Globus pallidus (tissue), 1 donor: ENCODE measurements at places on chromosomes 3 and 15.

DNA sequence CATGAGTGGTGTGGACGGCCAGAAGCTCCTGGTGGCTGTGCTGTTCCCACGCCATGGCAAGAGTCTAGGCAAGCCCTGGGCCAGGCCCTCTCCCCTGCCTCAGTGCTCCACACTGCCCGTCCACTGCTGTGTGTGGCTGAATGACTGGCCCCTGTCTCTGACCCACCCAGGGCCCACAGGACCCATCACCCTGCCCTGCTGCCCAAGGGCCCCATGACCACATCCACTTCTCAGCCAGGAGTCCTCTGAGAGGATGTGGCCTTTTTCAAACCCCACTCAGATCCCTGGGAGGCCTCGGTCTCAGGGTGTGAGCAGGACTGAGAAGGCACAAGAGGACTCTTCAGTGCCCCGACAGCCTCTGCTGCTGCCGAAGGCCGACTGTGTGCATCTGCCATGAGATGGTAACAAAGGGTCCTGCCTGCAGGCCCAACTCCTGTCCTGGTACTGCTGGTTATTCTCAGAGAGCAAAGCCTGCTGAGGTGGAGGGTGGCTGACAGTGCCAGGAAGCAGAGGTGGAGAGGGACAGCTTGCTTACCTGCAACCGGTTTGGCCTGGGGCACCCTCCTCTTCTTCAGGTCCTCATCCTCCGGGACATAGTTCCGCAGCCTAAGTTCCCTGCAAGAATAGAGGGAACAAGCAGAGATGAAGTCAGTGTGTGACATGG, 47.5 kb downstream of the PTH1R start:
- DNase-seq = no peak

DNA sequence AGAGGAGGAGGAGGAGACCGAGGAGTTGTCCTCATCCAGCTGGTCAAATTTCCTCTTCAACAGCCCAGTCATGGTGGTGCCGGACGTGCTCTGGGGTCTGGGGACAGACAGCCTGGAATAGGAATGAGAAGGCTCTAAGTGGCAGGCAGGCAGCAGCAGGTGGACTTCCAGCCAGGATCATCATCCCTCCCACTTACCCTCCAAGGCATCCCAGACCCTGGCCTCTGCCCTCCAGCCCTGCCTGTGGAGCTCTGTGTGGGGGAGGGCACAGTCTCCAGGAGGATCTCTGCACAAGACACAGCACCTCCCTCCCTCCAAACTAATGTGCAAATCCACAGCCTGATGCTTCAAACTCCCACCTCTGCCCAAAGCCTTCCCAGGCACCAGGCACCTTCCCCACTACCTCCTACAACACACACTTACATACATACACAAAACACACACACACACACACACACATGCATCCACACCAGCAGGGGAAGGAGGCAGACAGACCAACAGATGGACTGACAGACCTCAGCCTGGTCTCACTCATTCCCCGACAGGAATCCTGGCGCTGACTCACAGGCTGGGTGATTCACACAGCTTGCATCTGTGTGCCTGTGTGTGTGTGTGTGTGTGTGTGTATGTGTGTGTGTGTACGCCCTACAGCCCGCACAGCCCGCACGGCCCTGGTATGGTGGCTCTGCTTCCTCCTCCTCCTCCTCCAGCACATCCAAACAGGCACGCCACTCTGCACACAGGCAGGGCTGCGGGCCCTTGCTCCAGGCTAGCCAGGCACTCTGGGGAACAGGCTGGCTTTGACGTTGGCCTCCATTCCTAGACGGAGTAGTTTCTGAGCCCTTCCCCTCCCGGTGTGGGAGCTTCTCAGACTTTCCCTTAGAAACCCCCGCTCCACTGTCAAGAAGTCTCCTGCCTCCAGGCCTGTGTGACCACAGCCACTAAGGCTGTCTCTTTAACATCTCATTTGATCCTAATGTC, 6.5 kb downstream of the CSRNP1 start:
- DNase-seq = peak; percentile 34

GRCh38 chr3:126854666-126855065, 128.2 kb upstream of the PLXNA1 start:
- DNase-seq = no peak

- DNase-seq = no peak
Measured at GRCh38 chr3:133934073-133934970, 38.6 kb upstream of the RAB6B start.

DNA sequence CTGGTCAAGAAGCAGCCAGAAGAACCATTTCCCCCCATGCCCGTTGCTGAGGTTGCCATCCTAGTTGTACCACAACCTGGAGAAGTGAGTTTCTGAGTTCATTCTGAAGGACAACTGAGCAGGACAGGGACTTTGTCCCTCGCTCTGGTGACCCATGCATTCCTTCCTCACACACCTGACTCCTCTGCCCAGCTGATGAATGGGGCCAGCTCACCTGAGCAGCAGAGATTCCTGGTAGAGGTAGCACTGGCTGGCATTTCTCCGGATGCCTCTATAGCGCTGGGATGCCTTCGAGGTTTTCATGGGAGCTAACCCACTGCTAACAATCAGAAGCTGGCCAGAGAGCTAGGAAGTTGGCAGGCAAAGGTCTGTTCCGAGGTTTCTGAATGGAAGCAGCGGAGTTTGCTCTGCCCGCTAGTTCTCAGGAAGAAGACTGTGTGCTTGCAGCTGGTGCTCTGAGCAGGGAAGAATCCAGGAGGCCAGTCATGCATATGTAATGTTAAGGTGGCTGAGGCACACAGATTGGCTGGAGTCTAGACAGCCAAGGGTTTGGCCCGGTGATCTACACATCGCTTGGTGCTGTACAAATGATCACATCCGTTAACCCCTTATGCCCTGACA, at the start of gene TMC3:
TSS of gene TMC3 (minus strand) at position 439 of the 621 bp plus-strand sequence. CDS start at position 303, 136 bp downstream.
- peak; percentile 35 for DNase-seq

DNA sequence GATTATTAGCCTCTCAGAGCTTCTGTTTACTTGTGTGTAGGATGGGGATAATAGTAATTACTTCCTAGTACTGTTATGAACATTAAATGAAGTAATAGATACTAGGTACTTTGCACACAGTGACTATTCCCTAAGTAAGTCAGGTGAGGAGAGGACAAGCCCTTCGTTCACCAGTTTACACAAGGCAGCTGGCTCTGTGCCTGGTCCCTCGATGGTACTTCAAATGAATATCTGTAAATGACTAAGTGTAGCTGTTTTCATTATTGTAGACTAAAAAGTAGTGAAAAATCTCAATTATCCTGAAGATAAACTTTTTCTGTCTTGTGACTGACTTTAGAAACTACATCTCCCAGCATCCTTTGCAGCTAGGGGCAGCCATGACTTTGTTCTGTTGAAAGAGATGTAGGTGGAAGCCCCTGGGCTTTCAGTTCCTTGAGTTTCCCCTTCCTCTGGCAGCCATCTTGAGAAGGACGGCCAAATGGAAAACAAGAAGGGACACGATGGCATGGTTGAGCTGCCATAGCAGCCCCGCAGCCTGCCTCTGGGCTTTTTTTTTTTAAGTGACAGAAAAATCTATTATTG, 11.7 kb upstream of the WNT7A start:
- no peak for DNase-seq

- peak; percentile 27 for DNase-seq
Measured at GRCh38 chr3:114290911-114291901, 2.6 kb upstream of the TIGIT start.

- no peak for DNase-seq
Measured at GRCh38 chr3:120985242-120985641, 77.2 kb downstream of the STXBP5L start.

DNA sequence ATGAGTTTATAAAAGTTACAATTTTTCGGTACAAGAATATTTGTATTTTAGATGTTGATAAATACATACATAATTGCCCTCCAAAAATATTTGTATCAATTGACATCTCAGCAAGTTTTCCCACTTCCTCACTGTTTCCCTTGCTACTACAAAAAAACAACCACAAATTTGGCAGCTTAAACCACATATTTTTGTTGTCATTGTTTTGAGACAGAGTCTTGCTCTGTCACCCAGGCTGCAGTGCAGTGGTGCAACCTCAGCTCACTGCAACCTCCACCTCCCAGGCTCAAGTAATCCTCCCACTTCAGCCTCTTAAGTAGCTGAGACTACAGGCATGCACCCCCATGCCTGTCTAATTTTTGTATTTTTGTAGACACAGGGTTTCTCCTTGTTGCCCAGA, 162.8 kb upstream of the RARB start:
- DNase-seq = no peak

- DNase-seq = no peak
Measured at GRCh38 chr3:139794469-139795265, 116.9 kb upstream of the NMNAT3 start.

DNA sequence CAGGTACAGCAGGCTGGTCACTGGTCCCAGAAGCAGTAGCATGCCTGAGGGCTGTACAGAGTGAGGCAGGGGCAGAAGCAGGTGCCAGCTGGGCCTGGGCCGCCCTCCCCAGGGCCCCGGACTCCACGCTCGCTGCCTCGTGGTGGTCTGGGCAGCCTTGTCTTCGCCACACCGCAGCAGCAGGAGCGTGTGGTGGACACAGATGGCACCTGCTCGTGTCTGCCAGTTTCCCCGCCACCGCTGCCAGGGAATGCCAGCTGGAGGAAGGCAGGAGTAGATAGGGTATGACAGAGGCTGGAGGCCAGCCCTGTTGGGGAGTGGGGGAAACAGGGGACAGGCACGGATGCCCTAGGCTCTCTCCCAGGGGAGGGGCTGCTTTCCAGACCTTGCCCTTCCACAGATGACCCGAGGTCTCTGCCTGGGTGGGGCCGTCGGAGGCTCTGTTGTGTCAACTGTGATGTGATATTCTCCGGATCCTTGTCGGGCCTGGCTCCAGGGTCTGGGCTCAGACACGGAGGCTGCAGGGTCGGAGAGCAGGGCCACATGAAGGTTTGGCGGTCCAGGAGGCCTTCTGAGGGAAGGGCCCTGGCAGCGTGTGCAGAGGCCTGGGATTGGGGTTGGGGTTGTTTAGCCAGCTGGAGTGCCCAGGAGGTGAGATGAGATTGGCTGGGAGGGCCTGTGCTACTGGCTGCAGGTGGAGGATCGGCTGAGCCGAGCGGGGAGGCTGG, 33.6 kb downstream of the GOLGA6L10 start:
- no peak for DNase-seq

- DNase-seq = peak; percentile 65
Measured at GRCh38 chr3:177196456-177197040, 734 bp downstream of the TBL1XR1 start.

GRCh38 chr15:40155270-40155910, 5.5 kb upstream of the BUB1B start:
- no peak for DNase-seq

DNA sequence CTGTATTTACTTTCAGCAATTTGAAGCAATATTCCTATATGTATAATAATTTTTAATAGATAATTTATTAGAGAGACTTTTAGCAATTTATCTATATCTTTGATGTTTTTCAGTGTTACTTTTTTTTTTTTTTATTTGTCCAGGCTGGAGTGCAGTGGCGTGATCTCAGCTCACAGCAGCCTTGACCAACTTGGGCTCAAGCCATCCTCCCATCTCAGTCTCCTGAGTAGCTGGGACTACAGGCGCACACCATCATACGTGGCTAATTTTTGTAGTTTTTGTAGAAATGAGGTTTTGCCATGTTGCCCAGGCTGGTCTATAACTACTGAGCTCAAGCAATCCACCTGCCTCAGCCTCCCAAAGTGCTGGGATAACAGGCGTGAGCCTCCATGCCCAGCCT, 25.3 kb upstream of the SLTM start:
- DNase-seq = no peak

DNA sequence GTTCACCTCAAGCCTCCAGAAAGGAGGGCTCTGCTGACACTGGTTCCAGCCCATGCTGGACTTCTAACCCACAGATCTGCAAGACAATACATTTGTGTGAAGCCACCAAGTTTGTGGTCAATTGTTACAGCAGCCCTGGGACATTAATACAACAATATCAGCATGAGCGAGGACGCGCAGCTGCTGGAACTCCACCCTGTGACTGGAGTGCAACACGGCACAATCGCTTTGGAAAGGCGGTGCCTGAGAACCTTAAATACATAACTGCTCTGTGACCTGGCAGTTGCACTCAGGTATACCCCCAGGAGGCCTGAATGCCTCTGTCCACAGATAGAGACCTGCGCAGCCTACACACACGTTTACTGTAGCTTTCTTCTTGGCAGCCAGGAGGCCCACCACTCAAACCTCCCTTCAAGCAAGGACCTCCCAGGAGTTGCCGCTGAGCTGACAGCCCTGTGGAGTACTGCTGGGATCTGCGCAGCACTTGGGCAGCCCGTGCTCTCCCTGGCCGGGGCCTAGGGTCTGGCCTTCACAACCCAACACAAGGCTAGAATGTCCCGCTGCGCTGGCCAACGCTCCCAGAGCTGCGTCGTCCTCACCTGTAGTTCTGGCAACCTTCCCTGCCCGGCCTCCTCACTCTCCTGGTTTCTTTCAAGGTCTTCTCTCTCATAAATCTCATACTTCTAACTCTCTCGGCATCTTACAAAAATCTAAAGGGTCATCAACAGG, 8.3 kb downstream of the MRPS25 start:
- no peak for DNase-seq

DNA sequence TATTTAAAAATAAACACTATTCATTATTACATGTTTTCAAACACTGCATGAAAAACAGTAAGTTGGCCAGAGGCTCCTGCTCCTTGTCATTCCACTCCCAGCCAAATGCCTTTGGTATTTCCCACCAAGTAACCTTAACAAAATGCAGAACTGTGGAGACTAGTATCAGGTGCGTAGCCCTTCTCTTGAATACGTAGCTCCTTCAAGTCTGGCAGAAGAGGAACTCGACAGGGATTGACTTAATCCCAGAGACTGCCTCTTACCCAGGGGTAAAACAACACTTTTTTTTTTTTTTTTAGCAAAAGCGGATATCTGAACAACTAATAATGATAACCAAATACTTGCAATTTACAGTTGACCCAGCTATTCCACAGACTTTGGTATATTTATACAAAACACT, 738 bp downstream of the COMMD2 start:
- DNase-seq = no peak

GRCh38 chr3:12560505-12561190, 3.8 kb downstream of the MKRN2 start:
- no peak for DNase-seq

DNA sequence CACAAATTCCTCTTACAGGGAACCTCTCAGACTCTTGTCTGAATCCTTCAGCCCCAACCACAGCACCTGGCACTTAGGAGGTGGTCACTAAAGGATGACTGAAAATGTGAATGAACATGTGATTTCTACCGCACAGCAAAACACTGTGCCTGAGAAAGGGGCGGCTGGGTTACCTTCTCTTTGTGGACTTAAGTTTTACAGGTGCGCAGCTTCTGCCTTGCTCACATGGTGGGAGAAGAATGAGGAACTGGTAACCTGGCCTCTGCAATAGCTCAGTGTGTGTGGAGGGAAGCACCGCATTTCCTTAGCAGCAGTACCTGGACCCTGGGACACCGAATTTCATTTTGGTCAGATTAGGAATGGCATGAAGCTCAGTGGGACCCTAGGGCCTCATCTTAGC, 9.8 kb upstream of the ETV5 start:
- no peak for DNase-seq

DNA sequence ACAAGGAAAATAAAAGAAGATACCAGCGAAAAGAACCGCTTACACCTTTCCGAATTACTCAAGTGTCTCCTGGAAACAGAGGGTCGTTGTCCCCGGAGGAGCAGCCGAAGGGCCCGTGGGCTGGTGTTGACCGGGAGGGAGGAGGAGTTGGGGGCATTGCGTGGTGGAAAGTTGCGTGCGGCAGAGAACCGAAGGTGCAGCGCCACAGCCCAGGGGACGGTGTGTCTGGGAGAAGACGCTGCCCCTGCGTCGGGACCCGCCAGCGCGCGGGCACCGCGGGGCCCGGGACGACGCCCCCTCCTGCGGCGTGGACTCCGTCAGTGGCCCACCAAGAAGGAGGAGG, 325 bp downstream of the ALCAM start:
- DNase-seq = no peak

- no peak for DNase-seq
Measured at GRCh38 chr3:157103280-157103679, 56.7 kb downstream of the CCNL1 start.

GRCh38 chr3:63067999-63068645, 192.9 kb upstream of the CADPS start:
- DNase-seq = no peak
